ENCODE measurements at places on chromosomes 16 and 17. TPM values are rescaled to one million over a fixed set of nuclear protein-coding genes. Genes with fewer than 3 reads are reported as not detected.

The TUBB3 gene
- total RNA-seq, result 996 TPM

The ATP2A3 gene
- total RNA-seq, result 2.4 TPM

The CES5A gene
- not detected for total RNA-seq

The TBC1D3 gene
- not detected for total RNA-seq

The RHBDL1 gene
- total RNA-seq, result 0.43 TPM

The KRTAP4-1 gene
- not detected for total RNA-seq

The SP6 gene
- total RNA-seq, result 1.8 TPM

- DNase-seq, result no peak
Measured at GRCh38 chr17:4155980-4156620, 13.1 kb downstream of the CYB5D2 start.

GRCh38 chr17:83148317-83149028 is 69.1 kb downstream of the METRNL start:
- DNase-seq, result no peak

- no peak for DNase-seq
Measured at GRCh38 chr16:69727916-69728270, 1.5 kb upstream of the NQO1 start.

DNA sequence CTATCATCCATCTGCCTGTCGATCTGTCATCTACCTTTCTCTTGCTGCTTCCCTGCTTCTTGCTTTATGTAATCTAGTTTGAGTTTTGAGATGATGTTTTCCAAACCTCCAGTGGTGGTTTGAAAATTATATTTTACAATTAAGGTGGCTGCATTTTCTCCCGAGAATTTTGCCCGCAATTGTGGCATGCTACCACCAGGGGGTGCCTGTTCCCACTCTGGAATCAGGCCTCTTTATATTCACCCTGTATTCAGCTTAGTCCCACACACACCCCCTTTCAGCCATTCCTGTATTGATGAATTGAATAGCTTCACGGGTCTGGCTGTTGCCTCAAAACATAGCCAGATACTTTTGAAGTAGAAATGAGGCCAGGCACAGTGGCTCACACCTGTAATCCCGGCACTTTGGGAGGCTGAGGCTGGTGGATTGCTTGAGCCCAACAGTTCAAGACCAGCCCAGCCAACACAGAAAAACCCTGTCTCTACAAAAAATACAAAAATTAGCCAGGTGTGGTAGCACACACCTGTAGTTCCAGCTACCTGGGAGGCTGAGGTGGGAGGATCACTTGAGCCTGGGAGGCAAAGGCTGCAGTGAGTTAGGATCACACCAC is 3.2 kb downstream of the PRSS22 start:
- no peak for DNase-seq

DNA sequence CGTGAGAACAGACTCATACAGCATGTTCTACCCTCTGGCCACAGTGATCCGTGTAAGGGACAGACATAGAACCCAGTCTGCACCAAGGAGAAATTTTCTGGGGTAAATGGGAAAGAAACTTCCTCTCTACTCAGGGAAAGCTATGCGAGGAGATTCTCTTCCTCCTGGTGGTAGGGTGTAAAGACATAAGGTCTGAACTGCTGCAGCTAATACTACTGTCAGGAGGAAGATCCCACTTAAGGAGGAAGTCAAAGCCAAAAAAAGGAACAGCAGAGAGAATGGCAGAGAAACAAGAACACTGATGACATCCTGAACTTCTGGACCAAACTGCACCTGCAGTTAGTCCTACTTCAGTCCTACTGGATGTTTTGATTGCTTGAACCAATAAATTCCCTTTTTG is 7.1 kb upstream of the TM4SF5 start:
- no peak for DNase-seq

- no peak for DNase-seq
Measured at GRCh38 chr16:12393239-12393638, 410.4 kb downstream of the CPPED1 start.

DNA sequence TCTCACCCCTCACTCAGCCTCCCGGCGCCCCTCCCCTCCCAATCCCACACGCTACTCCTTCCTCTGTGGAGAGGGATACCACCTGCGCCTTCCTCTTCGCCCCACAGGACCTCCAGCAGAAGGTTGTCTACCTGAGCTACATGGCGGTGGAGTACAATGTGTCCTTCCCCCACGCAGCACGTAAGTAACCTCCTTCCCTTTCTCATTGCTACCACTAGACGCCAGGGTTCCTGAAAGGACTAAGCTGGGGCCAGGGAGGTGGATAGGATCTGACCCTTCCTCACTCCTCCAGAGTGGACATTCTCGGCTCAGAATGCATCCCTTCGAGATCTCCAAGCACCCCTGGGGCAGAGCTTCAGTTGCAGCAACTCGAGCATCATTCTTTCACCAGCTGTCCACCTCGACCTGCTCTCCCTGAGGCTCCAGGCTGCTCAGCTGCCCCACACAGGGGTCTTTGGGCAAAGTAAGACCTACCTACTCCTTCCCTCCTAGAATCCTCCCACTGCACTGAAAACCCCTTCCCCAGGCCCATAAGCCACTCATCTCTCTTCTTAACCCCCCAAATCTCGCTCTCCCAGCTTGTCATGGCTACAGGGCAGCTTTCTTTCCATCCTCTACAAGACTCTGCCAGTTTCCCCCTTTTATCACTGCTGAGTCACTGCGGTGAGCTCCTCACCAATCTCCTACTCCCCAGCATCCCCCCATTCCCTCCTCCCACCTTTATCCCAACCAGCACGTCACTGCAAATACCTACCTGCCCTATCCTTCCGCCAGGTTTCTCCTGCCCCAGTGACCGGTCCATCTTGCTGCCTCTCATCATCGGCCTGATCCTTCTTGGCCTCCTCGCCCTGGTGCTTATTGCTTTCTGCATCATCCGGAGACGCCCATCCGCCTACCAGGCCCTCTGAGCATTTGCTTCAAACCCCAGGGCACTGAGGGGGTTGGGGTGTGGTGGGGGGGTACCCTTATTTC is 1.5 kb downstream of the CD68 start:
- no peak for DNase-seq

DNA sequence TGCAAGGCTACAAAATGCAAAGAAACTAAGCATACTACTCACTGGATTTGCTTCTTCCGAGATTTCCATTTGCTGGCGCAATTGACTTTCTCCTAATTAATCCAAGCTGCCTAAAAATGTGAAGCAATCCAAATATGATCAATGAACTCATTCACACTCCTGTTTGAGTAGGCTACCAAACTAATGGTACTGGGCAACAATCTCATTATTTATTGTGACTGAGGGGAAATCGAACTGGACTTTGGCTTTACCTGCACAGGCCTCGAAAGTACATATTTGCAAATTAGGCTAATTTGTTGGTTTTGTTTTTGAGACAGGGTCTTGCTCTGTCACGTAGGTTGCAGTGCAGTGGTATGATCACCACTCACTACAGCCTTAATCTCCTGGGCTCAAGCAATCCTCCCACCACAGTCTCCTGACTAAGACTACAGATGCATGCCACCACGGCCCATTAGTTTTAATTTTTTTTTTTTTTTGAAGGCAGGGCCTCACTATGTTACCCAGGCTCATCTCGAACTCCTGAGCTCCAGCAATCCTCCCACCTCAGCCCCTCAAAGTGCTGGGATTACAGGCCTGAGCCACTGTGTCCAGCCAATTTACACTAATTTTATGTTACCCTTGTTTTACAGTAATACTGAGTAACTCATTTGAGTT is 2.6 kb downstream of the ERI2 start:
- DNase-seq, result no peak

GRCh38 chr17:49488612-49489011 is 6.5 kb upstream of the NGFR start:
- no peak for DNase-seq

DNA sequence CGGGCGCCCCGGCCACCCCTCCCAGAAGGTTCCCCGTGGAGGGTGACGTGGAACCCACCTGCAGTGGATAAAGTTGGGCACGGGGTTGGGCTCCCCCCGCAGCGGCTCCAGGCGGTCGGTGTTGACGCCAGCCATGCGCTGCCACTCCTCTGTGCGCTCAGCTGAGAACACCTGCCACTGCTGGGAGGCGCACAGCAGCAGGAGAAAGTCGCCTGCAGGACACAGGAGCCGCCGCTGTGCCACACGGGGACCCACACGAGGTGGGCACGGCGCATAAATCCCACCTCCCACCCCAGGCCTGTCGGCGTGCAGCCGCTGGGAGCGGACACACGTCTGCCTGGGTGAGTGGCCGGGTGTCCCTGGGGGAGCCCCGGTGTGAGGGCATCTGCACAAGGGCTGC is 20.7 kb downstream of the CTU2 start:
- DNase-seq, result no peak

DNA sequence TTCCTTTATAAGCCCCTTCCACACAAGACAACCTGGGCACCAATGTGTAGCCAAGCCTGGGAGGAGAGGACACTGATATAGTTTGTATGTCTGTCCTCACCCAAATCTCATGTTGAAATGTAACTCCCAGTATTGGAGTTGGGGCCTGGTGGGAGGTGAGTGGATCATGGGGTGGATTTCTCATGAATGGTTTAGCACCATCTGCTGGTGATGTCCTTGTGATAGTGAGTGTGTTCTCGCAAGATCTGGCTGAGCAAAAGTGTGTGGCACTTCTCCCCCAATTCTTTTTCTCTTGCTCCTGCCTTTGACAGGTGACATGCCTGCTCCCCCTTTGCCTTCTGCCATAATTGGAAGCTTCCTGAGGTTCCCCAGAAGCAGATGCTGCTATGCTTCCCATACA is 135.8 kb downstream of the USP31 start:
- no peak for DNase-seq
